NCI-H510A treated with DMSO at 0.1 percent for 48 hours (cell line): ENCODE measurements at places on chromosomes 5 and 9.

GRCh38 chr9:91198405-91198804, 163.3 kb downstream of the AUH start:
- DNase-seq = no peak

DNA sequence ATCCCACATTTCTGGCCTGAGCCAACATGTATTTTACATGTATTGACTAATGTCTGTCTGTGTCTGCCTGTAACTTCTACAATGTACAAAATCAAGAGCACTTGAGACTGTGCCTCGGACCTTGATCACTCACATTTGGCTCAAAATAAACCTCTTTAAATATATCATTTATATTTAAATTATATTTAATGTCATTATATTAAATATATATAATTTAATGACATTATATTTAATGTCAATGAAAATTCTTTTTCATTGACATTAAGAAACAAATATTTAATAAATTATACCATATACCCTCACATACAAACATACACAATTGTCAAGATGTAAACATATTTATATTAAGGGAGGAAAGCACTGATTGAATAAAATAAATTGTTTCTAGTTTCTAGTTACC, 1099.8 kb upstream of the CDH18 start:
- no peak for DNase-seq

- DNase-seq = no peak
These were observed 16.9 kb downstream of the SEMA6A start for GRCh38 chr5:116557669-116558271.

- DNase-seq = no peak
These were observed 10.8 kb downstream of the SPAAR start for GRCh38 chr9:35920051-35920620.

GRCh38 chr5:149141957-149142851, 911 bp downstream of the ABLIM3 start:
- peak; percentile 43 for DNase-seq

DNA sequence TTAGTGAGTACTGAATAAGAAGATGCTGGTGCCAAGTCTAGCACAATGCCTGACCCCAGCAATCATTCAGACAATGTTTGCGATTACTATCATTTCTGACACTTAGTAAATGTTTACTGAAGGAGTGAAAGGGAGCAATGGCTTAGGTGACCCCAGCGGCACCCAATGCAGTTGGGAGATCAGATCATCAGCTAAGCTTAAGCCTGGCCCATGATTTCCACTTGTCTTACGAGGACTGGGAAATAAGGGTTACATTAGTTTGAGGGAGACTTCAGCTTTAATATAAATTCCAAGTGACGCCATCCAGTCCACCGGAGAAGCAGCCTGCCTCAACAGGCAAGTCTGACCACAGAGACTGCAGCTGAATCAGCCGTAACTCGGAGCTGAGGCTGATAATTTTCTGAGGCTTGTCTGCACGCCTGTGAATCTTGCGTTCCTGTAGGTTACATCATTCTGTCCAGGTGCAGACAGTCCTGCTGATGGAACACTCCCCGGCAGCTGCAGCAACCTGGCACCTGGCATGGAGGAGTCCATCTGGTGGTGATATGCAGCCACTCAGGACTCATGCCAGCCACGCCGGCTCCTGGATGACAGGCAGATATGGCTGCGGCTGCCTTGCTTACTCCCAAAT, 34.9 kb upstream of the FGF1 start:
- DNase-seq = peak; percentile 76

GRCh38 chr5:163867324-163867723, 361.9 kb downstream of the MAT2B start:
- DNase-seq = no peak

- no peak for DNase-seq
These were observed 183.6 kb downstream of the CFAP90 start for GRCh38 chr5:7667216-7667767.

DNA sequence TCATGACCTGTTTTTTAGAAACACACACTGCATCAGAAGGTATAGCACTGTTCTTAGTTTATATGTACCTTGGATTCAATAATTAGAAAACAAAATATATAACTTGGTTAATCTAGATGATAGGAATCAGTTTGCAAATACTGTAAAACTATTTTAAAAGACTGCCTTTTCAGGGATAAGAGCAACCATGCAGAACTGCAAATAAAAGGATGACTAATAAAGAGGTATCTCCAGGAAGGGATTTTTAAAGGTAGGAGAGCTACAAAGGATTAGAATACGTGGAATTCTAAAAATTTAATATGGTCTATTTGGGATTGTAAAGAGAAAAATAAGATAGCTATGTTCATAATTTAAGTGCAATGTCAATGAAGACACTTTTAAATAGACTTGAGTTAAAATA, 9.4 kb downstream of the GABRA1 start:
- DNase-seq = no peak

- DNase-seq = no peak
These were observed 69.0 kb upstream of the GLRX start for GRCh38 chr5:95891499-95891898.

- no peak for DNase-seq
These were observed 19.2 kb upstream of the ZNF131 start for GRCh38 chr5:43101491-43101890.

DNA sequence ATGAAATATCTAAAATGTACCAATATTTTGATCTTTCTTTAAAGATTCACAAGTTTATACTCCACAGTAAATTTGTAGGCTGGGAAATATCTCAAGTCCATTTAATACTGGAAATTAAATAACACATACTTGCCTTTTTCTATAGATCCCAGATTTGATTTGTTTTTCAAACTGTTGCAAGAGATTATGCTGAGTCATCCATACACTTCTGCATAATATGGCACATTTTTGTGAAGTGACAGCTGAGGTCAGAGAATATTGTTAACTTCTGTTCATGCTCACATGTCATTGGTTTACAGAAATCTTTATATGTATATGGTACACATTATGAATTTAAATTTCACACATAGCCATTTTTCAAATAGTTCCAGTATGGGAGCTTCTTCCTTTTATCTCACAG, 1066.3 kb upstream of the NUDT12 start:
- no peak for DNase-seq
